Esophagus squamous epithelium (tissue), 5 donors: ENCODE measurements at places on chromosomes 4 and X.
A peak's percentile ranks its signal among the peaks of the same experiment; 100 is the strongest.

DNA sequence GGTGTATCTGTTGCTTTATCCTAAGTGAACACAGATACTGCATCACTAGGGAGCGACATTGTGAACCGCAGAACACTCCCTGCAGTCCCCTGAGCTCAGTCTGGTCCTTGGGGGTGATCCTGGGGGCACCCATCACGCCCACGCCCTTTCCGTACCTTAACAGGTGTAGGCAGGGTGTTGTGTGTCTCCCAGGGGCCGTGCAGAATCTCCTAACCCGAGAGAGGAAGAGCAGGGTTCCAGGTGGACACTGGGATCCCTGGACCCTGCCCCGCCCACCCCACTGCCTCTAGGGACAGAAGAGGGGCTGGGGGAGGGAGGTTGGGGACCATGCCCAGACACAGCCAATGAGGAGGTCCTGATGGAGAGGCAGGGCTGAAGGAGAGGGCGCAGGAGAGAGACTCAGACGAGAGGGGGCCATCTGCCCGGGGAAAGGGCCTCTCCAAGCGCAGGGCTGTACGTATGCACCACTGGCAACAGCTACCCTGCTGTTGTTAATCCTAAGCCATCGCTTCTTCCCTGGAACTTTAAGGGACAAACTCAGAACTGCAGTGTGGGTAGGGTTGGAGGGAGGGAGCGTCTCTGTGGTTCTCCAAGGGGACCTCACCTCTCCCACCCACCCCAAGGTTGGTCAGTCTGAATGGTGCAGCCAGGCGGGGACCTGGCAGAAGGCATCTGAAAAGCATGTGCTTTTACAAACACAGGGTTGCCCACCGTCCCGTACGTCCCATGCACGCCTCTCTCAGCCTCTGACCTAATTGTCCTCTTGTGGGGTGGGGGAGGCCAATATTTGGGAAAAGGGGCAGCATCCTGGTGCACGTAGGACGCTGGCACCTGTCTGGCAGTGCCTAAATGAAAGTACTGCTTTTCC is 2.5 kb downstream of the P2RY8 start:
- no peaks in the 10 kb centered on the region for H3K36me3 ChIP-seq
- no peak for DNase-seq
- no peaks in the 10 kb centered on the region for H3K4me1 ChIP-seq
- no peaks in the 10 kb centered on the region for H3K27me3 ChIP-seq
- no peak overlapping the region for H3K4me3 ChIP-seq
- no peak overlapping the region for H3K27ac ChIP-seq

DNA sequence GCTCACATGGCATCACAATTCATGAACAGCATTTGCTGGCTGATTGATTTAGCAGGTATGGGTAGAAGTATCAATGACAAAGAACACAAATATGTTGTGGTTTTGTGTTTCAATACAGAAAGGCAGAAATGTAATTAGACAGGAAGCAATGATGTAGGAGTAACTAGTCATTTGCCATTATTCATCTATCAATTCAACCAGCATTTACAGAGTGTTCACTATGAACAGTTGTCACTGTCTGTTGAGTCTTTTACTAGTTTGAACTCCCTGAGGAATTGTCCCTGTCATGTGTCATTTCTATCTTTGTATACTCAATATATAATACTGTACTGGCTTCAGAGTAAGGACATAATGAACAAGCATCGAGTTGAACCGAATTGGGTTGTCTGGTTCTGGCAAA is 51.5 kb upstream of the ARHGAP24 start:
- DNase-seq = no peak
- H3K4me1 ChIP-seq = no peaks in the 10 kb centered on the region
- no peak overlapping the region for H3K4me3 ChIP-seq
- no peak overlapping the region for H3K27ac ChIP-seq
- H3K36me3 ChIP-seq = no peaks in the 10 kb centered on the region

GRCh38 chr4:174554231-174554728 is 32.0 kb upstream of the HPGD start:
- peaks cover 20% of the 10 kb centered on the region for H3K4me1 ChIP-seq

- peak overlapping the region; percentile 97 for H3K4me3 ChIP-seq
- peaks cover 44% of the 10 kb centered on the region for H3K4me1 ChIP-seq
- no peaks in the 10 kb centered on the region for H3K27me3 ChIP-seq
- H3K27ac ChIP-seq = peak overlapping the region; percentile 91
- DNase-seq = peak; percentile 2
Measured at GRCh38 chr4:110196871-110197528, 1.4 kb downstream of the ELOVL6 start.

DNA sequence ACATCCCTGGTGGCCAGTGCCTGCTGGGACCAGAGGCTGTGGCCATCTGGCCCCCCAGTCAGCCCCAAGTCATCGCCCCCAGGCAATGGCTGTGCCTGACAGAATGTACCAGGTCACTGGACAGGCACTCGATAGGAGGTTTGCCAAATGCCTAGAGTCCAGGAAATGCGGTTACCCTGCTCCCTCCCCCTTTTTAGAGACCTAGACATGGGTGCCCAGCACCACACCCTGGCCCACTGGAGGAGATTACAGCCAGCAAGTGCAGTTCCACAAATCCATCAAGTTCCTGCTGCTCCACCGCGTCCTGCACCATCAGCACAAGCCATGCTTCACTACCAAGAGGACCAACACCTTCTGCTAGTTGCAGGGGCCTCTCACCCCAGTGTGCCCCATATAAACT is 16.2 kb upstream of the ZFX start:
- no peaks in the 10 kb centered on the region for H3K4me1 ChIP-seq
- no peaks in the 10 kb centered on the region for H3K27me3 ChIP-seq
- no peak overlapping the region for H3K4me3 ChIP-seq
- H3K27ac ChIP-seq = no peak overlapping the region
- H3K36me3 ChIP-seq = no peaks in the 10 kb centered on the region
- DNase-seq = no peak

DNA sequence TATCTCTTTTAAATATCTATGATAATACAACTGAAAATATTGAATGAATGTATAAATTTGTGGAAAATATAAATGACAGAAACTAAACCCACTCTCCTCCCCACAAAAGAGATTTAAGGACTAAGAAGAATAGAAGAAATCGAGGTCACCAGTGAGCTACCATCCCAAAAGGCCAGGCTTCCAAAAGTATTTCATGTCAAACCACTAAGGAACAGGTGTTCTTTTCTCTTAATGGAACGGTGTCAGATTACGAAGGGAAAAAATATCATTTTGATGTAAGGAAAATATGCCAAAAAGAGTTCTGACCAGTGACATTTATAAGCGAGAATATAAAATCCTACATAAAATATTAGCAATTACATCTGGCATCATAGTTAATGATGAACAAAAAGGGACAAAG is 13.6 kb upstream of the TCEAL4 start:
- H3K27ac ChIP-seq = no peak overlapping the region
- H3K4me1 ChIP-seq = no peaks in the 10 kb centered on the region
- no peaks in the 10 kb centered on the region for H3K36me3 ChIP-seq
- no peaks in the 10 kb centered on the region for H3K27me3 ChIP-seq
- H3K4me3 ChIP-seq = no peak overlapping the region
- no peak for DNase-seq

GRCh38 chr4:76365636-76366035 is 55.3 kb downstream of the CCDC158 start:
- DNase-seq = no peak
- H3K36me3 ChIP-seq = no peaks in the 10 kb centered on the region
- H3K27ac ChIP-seq = no peak overlapping the region

DNA sequence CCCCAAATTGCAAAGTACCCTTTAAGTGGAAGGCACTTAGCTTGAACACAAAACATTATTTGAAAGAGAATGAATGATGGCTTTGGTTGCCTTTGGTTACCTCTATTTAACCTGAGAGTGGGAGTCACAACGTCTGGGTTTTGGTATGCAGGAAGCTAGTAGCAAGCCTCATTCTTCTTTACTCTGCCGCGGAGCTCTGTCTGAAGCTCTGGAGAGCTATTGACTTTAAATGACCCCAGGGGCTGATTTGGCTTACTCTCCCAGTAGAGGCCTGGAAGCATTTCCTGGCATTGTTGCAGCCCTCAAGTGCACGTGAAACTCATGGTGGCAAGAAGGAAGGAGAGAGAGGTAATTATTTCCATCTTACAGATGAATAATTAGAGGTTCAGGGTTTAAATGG is 81.8 kb upstream of the MAGEA4 start:
- no peaks in the 10 kb centered on the region for H3K27me3 ChIP-seq
- H3K36me3 ChIP-seq = no peaks in the 10 kb centered on the region
- H3K4me3 ChIP-seq = no peak overlapping the region
- H3K4me1 ChIP-seq = peaks cover 7% of the 10 kb centered on the region

DNA sequence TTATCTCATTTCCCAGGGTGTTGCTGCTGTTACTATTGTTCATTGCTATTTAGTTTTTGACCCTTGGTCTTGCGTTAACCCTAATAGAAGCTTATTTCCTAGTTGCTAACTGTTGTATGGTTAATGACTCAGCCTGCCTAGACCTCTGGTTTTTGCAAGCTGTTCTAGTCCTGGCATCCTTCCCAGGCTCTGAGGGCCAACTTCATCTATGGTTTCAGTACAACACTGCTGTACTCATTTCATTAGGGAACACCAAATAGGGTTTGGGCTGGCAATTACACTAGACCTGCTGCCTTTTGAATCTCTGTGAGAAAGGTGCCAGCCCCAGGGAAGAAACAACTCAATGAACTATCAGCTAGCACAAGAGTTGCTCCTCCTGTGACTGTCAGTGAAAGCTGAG is 59.6 kb downstream of the DCX start:
- no peak overlapping the region for H3K27ac ChIP-seq
- no peak for DNase-seq
- no peak overlapping the region for H3K4me3 ChIP-seq
- H3K27me3 ChIP-seq = no peaks in the 10 kb centered on the region

GRCh38 chr4:161767116-161767515 is 396.7 kb downstream of the FSTL5 start:
- no peak overlapping the region for H3K4me3 ChIP-seq
- no peaks in the 10 kb centered on the region for H3K36me3 ChIP-seq
- no peaks in the 10 kb centered on the region for H3K4me1 ChIP-seq
- H3K27ac ChIP-seq = no peak overlapping the region
- H3K27me3 ChIP-seq = no peaks in the 10 kb centered on the region
- DNase-seq = no peak

DNA sequence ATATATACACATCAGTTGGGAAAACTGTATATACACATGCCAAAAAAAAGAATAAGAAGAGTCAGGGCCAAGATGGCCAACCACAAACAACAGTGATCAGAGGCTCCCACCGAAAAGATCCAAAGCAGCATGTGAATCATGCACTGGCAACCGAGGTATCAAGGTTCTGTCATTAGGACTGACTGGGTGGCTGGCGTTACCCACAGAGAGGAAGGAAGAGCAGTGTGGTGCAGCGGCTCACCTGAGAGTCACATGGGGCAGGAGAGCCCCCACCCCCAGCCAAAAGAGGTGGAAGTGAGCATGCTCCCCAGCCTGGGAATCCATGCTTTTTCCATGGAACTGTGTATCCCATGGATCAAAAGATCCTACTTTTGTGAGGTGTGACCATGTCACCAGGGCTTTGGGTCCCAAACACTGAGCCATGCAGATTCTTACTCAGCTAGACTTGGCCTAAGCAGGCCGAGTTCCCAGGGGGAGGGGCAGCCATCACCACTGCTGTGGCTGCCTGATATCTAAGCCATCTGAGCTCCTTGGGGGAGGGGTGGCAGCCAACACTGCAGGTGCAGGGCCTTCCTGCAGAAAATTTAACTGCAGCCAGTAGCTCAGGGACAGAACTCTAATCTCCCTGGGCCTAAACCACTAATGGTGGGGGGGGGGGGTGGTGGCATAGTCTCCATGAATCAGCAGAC is 52.8 kb downstream of the P2RY10 start:
- H3K27me3 ChIP-seq = no peaks in the 10 kb centered on the region
- no peak for DNase-seq
- H3K4me1 ChIP-seq = no peaks in the 10 kb centered on the region
- H3K27ac ChIP-seq = no peak overlapping the region

GRCh38 chr4:70571772-70572171 is 20.3 kb upstream of the AMBN start:
- no peaks in the 10 kb centered on the region for H3K4me1 ChIP-seq
- no peak overlapping the region for H3K4me3 ChIP-seq
- DNase-seq = no peak
- H3K36me3 ChIP-seq = no peaks in the 10 kb centered on the region

GRCh38 chrX:37627602-37628001 is 56.1 kb downstream of the LANCL3 start:
- H3K36me3 ChIP-seq = no peaks in the 10 kb centered on the region
- H3K27ac ChIP-seq = no peak overlapping the region
- DNase-seq = no peak
- H3K4me3 ChIP-seq = no peak overlapping the region
- H3K27me3 ChIP-seq = no peaks in the 10 kb centered on the region

GRCh38 chrX:99091459-99091858 is 1318.6 kb downstream of the PCDH19 start:
- H3K27ac ChIP-seq = no peak overlapping the region
- H3K36me3 ChIP-seq = no peaks in the 10 kb centered on the region
- H3K4me3 ChIP-seq = no peak overlapping the region
- DNase-seq = no peak

DNA sequence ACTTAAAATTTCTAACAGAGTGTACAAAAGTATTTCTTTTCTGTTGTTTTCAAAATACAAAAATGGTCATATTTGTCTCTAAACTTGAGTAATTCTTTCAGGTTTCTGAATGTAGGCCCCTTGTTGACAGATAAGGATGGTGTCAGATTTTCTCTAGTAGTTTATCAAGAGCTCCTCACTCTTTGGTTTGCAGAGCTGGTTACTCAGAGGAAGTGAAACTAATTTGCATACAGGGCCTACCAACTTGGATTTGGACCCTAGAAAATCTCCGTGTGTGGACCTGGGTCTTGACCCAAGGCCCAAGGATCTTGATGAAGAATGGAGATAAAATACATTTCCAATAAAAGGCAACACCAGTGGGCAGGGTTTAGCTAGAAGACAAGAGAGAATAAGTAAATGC is 433 bp upstream of the ADH6 start:
- no peak overlapping the region for H3K4me3 ChIP-seq
- H3K27me3 ChIP-seq = no peaks in the 10 kb centered on the region
- no peaks in the 10 kb centered on the region for H3K36me3 ChIP-seq
- no peak overlapping the region for H3K27ac ChIP-seq
- no peaks in the 10 kb centered on the region for H3K4me1 ChIP-seq

GRCh38 chr4:71713611-71714203 is 70.2 kb downstream of the GC start:
- no peaks in the 10 kb centered on the region for H3K4me1 ChIP-seq
- no peaks in the 10 kb centered on the region for H3K36me3 ChIP-seq
- no peak overlapping the region for H3K27ac ChIP-seq

- peaks cover 6% of the 10 kb centered on the region for H3K4me1 ChIP-seq
- no peaks in the 10 kb centered on the region for H3K27me3 ChIP-seq
- H3K36me3 ChIP-seq = no peaks in the 10 kb centered on the region
- H3K4me3 ChIP-seq = no peak overlapping the region
Measured at GRCh38 chr4:154004016-154004415, 215.1 kb upstream of the SFRP2 start.

GRCh38 chr4:24668956-24669355 is 84.6 kb upstream of the DHX15 start:
- H3K4me3 ChIP-seq = no peak overlapping the region
- H3K4me1 ChIP-seq = no peaks in the 10 kb centered on the region
- no peaks in the 10 kb centered on the region for H3K36me3 ChIP-seq
- H3K27me3 ChIP-seq = no peaks in the 10 kb centered on the region

GRCh38 chr4:151013944-151014343 is 1.1 kb downstream of the LRBA start:
- H3K4me1 ChIP-seq = peaks cover 41% of the 10 kb centered on the region
- H3K27ac ChIP-seq = peak overlapping the region; percentile 99
- no peaks in the 10 kb centered on the region for H3K27me3 ChIP-seq
- no peak for DNase-seq
- peak overlapping the region; percentile 97 for H3K4me3 ChIP-seq

- no peaks in the 10 kb centered on the region for H3K36me3 ChIP-seq
- peaks cover 8% of the 10 kb centered on the region for H3K4me1 ChIP-seq
- H3K27me3 ChIP-seq = no peaks in the 10 kb centered on the region
- DNase-seq = no peak
- H3K27ac ChIP-seq = no peak overlapping the region
Measured at GRCh38 chr4:5043579-5043978, 7.7 kb upstream of the STK32B start.
